Osteoblast (primary cell): ENCODE measurements at places on chromosomes 12 and 14. TPM values are rescaled to one million over a fixed set of nuclear protein-coding genes. Genes with fewer than 3 reads are reported as not detected.

GRCh38 chr12:98803468-98804209 lies 158.5 kb downstream of the APAF1 start:
- no peak for DNase-seq

DNA sequence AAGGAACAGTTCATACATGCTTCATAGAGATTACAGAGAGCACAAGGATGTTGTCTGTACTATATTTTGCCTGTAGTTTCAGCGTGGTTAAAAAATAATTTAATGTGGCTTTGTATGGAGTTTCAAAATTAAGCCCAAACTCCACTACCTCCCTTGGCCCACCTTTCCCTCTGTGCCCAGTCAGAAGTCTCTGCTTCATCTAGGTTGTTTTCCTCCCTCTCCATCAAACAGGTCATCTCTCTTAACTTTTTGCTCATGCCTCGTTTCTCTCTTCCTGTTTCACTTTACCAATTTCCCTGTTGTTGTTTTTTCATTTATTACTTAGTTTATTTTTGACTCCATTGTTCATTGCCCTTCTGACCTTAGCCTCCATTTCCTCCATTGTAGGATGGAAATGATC lies 94.9 kb upstream of the NEDD1 start:
- no peak for DNase-seq

DNA sequence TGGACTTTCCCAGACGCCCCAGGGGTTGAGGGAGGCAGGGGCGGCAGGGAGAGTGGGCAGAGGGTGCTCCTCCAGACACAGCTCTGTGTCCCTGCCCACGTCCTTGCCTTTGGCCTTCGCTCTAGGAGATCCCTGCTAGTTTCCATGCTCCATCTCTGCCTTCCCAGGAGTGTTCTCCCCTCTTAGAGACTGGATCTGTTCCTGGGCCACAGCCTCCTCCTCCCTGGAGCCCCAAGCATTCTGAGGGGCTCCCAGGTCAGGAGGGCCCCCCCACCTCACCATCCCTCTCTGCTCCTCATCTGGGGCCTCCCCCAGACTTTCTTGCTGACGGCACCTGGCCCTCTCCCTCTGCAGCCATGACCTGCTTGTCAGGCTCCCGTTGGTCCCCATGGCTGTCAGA lies 216.0 kb upstream of the FKBP4 start:
- no peak for DNase-seq

DNA sequence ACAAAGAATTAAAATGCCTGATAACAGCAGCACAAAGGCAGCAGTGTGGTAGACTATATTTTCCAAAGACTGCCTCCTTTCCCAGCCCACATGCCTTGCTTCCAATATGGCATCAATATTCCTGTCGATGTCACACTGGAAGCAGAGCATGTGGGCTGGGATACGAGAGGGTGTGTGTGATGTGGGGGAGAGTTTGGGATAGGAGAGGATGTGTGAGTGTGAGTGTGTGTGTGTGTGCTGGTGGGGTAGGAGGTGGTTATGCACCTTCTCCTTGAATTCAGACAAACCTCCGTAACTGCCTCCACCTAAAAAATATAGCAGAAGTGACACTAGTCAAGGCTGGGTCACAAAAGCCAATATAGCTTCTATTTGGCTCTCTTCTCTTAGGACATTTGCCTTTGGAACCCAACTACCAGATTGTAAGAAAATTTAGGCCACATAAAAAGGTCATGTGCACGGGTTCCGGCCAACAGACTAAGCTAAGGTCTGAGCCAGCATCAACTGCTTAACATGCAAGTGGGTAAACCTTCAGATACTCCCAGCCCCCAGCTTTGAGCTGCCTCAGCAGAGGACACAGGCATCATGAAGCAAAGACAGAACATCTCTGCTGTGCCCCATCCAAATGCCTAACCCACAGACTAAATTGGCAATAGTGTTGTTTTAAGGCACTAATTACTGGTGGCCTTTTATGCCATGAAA lies 29.5 kb downstream of the SPPL3 start:
- no peak for DNase-seq

- no peak for DNase-seq
Measured at GRCh38 chr14:54300881-54301280, 95.9 kb upstream of the CDKN3 start.

DNA sequence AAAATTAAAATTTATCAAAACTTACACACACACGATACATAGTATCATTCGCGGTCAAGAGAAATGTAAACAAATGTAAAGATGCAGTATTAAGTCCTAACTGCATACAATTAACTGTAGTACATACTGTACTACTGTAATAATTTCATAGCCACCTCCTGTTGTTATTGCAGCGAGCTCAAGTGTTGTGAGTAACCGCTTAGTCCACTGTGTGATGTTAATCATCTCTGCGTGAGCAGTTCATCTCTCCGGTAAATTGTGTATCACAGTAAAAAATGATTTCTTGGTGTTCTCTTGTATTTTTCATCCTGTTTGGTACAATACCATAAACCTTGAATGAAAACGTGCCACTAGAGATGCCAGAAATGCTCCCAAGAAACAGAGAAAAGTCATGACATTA lies 6.5 kb downstream of the EPS8 start:
- no peak for DNase-seq

GRCh38 chr12:71524626-71525025 lies 85.0 kb downstream of the LGR5 start:
- no peak for DNase-seq

GRCh38 chr12:124837958-124838803 lies 25.5 kb downstream of the SCARB1 start:
- peak; percentile 97 for DNase-seq

- DNase-seq = peak; percentile 83
Measured at GRCh38 chr12:57754411-57755193, at the start of gene MARCHF9. MARCHF9 (plus strand) TSS chr12:57755103; CDS start chr12:57755529, 426 bp downstream.

DNA sequence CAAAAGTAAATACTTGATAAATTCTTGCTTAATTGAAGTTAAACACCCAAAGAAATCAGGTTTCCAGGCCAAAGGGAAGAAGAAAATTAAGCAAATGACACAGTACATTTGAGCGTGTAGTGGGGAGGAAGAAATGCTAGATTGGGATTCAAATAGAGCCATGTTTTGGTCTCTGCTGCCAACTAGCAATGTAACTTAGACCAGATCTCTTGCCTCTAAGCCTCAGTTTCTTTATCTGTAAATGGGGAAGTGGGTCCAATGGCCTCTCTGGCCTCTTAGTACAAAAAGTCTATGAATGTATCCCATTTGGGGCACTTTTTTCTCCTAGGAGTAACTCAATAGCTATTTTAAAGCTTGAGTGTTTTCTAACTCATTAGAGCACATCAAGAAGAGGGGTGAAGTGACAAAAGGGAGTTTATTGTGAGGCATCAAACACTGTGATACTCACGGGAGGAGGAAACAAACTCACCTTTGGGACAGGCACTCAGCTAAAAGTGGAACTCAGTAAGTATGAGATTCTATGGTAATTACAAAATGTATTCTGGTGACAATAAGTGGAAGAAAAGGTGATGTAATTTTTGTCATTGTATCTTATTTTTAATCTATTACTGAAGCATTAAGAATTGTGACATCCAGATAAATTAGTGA lies 55.8 kb downstream of the DAD1 start:
- DNase-seq = no peak

DNA sequence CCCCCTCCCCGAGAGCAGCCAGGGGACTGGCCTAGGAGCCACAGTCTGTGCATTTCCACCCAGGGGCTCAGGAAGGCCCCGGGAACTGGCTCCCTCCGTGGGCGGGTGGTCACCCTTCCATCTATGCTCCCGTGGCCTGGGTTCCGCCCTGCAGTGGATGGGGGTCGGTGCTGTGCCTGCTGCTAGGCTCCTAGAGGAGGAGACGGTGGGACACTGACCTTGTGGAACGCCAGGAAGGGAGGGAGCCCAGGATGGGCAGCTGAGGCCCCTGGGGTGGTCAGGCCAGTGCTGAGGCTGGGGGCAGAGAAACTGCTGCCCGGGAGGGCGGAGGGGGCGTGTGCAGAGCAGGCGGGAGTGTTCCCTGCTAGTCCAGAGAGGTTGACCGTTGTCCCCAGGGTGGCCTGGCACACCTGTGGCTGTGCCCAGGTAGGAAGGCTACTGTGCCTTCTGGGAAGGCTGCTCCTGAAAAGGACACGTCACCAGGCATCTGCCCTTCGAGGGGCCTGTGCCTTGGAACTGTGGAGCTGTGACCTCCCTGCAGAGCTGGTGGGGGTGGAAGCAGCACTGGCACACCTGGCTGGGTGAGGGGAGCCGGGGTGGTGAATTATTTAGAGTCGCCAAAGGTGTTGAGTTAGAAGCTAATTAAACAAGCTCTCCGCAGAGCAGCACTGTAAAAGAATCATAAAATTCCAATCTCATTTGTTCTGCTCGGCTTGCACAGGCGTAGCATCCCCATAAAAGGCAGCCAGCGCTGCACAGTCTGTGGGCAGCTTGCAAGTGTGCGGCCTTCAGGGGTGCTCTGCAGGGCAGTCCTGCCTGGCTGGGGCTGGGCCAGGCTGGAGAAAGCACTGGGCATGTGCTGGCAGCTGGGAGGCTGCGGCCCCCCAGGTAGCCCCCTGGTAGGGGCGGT lies 145.1 kb downstream of the KIF26A start:
- DNase-seq = peak; percentile 58

GRCh38 chr12:58711974-58712373 lies 208.3 kb downstream of the LRIG3 start:
- peak; percentile 72 for DNase-seq

DNA sequence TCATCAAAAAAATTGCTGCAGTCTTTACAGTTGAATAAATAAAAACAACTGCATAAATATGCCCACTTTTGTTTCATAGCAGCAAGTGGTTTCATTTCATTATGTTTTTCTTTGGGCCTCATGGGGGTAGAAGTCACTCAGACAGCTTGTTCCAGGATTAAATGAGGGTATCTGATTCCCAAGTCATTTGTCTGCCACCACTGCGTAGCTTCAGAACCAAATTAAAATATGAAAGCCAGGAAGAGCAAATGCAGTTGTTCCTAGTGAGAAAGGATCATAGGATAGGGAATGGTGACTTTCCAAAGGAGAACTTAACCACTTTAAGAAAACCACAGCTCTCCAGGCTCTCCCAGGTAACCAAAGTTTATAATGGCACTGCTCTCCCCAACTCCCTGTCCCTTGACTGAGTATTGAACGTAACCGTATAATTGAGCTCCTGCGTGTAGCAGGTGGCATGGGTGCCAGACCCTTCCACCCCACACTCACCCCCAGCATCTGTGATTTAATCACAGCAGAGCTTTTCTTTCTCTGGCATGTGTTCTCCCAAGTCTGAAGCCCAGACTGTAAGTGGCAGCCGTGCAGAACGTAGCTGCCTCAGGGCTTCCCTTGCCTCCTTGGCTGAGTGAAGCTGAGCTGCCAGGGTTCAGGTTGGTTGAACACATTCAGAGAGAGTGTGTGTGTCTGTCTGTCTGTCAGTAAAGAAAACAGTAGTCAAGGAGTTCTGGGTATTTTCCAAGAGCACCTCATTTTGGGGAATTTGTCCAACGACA lies 11.3 kb upstream of the KCNH3 start:
- no peak for DNase-seq

DNA sequence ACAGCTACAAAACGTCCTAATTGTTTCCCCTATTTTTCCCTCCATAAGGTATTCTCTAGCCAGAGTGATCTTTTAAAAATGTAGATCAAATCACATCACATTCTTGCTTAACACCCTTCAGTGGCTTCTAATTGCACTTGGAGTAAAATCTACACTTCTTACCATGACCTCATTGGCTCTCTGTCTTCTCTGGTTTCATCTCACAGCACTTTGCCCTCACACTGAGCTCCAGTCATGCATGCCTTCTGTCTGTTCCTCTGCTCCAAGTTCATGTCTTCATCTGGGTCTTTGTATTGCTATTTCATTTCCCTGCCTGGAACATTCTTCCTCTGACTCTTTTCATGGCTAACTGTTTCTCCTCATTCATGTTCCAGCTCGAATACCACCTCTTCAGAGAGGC lies 220.4 kb upstream of the GARIN6 start:
- no peak for DNase-seq

- peak; percentile 37 for DNase-seq
Measured at GRCh38 chr12:122449317-122449716, 26.8 kb upstream of the CLIP1 start.

- no peak for DNase-seq
Measured at GRCh38 chr12:56118688-56119357, 757 bp downstream of the ZC3H10 start.

DNA sequence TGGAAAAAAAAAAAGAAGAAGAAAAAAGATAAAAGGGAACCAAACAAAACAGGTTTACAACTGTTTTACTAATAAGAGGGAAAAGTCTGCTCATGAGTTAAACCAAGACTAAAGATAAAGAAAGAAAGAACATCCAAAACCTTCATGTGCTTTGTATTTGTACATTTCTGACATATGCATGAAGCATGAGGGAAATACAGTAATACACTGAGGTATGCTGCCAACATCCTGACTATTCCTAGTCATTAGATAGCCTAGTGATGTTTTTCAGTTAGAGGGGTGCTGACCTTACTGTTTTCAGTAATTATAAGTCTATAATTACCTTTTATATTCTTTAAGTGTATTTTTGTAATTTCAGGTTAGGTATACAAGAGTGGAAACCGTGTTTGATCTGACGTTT lies 793.3 kb downstream of the DIO2 start:
- no peak for DNase-seq

DNA sequence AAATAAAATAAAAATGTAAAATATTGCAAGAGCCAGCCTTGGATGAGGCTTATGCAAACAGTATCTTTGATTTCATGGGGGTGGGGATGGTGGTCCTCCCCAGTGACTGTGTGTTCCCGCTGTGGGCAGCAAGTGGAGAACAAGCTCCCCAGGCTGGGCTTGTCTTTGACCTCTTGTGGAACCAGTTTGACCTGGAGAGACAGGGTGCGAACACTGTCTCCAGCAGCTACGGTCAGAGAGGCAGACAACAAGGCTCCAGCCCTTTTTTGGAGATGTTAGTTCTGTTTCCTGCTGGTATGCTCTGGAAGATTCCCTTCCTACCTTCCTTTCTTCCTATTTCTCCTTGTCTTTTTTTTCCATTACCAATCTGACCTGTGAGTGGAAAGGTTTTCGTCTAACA lies 21.8 kb upstream of the WSCD2 start:
- no peak for DNase-seq

CLEC9A gene
- not detected in 2 replicates for total RNA-seq

ANHX gene
- total RNA-seq = not detected in 2 replicates

TPPP2 gene
- total RNA-seq = not detected in 2 replicates

RAPGEF3 gene
- total RNA-seq = 3.5 and 4.3 TPM in 2 replicates

FRMD6 gene
- total RNA-seq = 584 and 701 TPM in 2 replicates

CYP27B1 gene
- total RNA-seq = 0.29 and 0.36 TPM in 2 replicates

DDN gene
- total RNA-seq = under 0.01 and 0.29 TPM in 2 replicates

RTN1 gene
- under 0.01 and 0.29 TPM in 2 replicates for total RNA-seq
